ENCODE measurements at places on chromosomes 11 and 22.

DNA sequence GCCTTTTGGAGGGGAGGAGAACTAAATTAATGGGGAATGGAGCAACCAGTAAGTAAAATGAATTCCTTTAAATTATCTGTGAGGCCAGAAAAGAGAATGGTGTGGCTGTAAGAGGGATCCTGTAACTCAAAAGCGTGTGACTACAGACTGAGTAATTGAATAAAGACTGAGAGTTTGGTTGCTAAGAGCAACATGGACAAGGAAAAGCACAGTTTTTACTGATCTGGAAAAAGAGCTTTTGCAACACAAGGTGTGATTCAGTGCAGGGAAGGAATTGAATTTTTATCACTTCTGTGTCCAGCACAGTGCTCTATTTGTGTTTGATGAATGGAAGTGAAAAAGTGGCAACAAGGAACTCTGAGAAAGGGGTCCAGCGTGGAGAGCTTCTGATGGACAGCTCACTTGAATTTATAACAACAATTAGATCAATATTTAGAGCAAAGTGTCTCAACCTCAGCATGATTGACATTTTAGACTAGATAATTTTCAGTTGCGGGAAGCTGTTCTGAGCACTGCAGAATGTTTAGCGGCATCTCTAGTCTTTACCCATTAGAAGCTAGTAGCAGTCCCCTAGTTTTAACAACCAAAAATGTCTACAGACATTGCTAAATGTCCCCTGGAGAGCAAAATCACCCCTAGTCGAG is 202.8 kb upstream of the BDNF start:
- no peak for DNase-seq

DNA sequence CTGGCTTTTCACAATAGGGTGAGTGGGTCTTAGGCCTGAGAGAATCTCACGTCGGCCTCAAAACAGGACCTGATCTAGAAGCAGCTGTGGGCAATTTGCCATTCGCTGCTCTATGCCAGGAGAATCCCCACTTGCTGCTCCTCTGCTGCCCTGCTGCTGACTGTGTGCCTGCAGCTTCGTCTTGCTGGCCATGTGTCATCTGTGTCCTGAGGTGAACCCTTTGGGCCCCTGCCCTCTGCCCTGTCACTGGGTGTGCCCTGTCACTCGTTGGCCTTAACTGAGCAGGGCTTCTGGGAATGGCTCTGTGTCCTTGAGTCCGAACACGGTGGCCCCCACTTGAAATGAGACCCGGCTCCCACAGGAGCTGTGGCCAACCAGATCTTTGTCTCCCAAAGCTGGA is 6.2 kb downstream of the NAA40 start:
- DNase-seq = no peak

- DNase-seq = no peak
These were observed 439 bp downstream of the YAP1 start for GRCh38 chr11:102110761-102111010.

DNA sequence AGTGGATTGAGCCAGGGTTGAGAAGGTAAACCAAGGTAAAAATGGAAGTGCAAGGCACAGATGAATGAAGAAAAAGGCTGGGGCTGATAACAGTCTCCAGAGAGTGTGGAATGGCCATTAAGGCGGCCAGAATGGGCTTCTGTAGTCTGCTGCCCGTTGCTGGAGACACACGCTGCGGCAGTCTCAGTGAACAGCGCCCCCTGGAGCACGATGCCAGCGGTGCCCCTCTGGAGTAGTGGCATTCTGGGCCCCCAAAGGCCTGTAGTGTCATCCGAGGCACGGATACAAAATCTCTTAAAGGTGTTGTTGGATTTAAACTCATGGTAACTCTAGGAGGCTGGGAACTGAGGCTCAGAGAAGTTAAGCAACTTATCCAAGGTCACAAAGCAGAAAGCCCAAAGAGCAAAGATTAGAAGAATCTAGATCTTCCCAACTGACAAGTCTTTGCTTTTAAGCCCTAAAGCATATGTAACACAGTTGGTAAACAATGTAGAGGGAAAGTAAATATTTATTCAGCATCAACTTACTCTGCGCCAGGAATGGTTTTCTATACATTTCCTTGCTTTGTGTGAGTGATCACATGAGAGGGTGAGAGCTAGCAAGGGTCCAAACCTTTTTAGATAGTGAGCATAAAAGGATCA is 18.2 kb downstream of the KCNJ1 start:
- peak; percentile 73 for DNase-seq

DNA sequence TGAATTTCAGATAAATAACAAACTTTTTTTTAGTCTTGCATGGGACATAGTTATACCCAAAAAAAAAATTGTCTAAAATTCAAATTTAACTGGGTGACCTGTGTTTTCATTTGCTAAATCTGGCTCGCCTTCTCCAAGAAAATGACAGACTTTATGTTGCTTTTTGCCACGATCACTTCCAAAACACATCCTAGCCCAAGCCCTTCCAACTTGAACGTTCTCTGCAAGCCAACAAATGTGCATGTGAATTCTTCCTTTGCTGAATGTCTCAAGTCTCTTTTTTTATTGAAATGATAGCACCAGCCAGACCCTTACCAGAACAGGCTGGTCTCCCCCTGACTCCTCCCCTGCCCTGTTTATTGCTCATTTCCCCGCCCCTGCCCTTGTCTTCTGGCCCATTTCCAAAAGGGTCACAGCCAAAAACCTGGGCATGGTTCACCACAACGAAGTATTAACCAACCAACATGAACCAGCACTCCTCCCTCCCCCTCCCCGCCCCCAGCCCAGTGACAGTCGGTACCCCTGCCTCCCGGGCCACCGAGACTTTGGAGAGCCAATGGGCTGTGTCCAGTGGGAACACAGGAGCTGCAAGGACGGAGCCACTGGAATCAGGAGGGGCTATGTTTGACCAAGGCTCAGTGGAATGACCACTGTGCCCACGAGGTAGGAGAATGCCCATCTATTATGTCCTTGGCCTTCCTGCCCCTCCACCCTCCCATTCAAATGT is 63.2 kb downstream of the BTG4 start:
- DNase-seq = no peak
